ENCODE measurements at places on chromosomes 5 and 9.

- DNase-seq, result no peak
These were observed 150.4 kb downstream of the SNCAIP start for GRCh38 chr5:122462486-122462885.

DNA sequence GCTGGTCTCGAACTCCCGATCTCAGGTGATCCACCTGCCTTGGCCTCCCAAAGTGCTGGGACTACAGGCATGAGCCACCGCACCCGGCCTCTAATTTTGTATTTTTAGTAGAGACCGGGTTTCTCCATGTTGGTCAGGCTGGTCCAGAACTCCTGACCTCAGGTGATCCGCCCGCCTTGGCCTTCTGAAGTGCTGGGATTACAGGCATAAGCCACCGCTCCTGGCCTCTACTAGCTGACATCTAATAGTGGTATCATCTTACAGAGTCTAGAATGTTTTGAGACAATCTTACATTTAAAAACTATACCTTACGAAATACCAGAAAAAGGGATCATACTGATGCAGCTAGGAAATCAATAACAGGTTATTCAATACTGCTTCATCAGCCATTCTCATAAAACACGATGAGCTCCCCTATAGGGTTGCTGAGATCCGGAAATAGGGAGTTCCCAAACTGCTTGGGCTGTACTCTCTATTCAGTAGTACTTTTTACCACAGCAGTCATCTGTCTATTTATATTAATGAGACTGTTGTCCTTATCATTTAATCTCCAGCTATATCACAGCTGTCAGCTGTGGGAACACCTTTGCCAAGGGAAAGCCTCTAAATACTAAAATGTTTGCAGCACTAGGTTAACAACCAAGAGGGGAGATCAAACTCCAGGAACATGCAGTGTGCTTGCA is 8.1 kb upstream of the UBE2D2 start:
- no peak for DNase-seq

GRCh38 chr5:104345222-104346016 is 782.8 kb upstream of the NUDT12 start:
- DNase-seq, result no peak

DNA sequence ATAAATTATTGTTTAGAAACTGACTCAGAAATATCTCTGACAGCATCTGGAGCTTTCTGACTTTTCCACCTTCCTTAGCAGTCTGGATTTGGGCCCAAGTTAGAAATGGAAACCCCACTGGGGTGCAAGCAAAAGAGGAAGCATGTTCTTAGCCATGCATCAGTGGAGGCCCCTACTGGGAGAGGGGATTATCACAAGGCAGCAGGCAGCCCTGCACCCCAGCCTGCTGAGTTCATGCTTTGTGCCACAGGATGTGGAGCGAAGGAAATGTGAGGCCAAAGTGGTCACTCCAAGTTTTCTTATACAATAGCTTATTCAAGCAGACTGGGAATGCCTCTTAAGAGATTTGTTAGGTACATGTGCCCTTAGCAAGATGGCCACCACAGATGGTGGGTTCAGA is 146.5 kb upstream of the TLX3 start:
- DNase-seq, result no peak

DNA sequence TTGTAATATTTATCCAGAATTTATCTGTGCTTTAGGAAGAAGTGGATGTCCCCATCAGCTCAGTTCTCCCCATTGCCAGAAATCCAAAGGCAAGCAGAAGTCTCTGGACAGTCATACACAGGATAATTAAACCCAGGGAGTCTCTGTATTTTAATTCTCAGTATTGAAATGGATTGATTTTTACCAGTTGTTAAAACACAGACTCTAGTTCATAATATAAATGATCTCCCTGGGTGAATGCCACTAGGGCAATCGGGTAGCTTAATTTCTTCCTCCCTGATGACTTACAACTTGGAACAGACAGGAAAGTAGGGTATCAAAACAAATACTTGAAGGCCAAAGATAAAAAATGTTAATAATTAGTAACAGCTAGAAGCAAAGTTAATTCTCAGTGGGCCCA is 66.5 kb upstream of the DAP start:
- DNase-seq, result no peak

DNA sequence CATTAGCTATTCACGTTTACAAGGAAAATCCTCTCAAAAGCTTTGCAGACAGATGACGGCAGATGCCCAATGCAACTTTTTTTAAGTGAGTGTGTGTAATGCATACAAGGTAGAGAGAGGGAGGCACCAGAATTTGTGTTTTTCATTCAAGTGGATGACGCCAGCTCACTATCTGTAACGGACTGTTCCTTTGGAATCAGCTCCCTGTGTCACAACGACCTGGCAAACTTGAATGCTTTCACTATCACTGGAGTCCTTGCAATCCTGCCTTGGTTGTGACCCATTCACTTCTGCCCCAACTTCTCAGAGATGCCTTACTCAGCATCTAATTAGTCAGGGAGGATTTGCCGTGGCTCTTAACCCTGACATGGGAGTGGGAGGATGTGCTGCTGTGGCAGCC is 148.5 kb downstream of the BNC2 start:
- DNase-seq, result no peak

- DNase-seq, result no peak
These were observed 88.0 kb upstream of the SLC12A2 start for GRCh38 chr5:127995556-127995955.

DNA sequence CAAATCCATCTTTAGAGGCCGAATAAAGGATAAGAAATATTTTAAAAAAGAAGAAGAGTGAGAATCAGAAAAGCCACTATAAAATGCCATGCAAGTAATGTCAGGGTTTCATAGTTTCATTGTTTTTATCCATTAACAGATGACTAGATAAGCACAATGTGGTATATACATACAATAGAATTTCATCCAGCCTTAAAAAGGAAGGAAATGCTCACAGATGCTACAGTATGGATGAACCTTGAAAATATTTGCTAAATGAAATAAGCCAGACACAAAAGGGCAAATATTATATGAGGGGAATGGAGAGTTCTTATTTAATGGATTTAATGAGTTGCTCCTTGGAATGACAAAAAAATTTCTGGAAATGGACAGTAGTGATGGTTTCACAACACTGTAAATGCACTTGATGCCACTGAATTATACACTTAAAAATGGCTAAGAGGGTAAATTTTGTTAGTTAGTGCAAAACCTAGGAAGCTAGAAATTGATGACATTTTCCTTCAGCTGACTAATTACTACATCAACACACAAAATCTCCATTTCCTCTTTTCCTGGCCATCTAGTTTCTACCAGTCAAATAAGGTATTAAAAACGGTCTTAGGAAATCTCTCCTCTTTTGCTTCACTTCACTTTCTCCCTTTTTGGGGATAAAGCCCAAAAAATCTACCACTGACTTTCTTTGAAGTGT is 86.6 kb downstream of the GNA14 start:
- no peak for DNase-seq

DNA sequence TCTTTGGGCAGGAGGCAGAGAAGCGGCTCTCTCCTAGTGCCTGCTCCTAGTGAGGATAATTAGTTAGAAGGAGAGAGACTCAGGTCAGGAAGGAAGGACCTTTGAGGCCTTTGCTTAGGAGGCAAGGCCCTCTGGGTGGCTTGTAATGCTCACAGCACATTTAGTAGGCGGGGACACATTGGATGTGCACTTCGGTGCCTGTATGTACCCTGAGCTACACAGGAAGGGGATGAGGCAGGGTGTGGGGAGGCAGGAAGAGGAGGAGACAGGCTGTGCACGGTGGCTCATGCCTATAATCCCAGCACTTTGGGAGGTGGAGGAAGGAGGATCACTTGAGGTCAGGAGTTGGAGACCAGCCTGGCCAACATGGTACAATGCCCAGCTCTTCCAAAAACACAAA is 7.2 kb upstream of the LCN2 start:
- DNase-seq, result no peak

GRCh38 chr9:128361296-128361985 is 9.7 kb upstream of the URM1 start:
- peak; percentile 28 for DNase-seq

GRCh38 chr5:127885176-127885575 is 182.0 kb downstream of the CCDC192 start:
- DNase-seq, result peak; percentile 33

GRCh38 chr9:123763910-123764588 is 165.9 kb downstream of the DENND1A start:
- no peak for DNase-seq

DNA sequence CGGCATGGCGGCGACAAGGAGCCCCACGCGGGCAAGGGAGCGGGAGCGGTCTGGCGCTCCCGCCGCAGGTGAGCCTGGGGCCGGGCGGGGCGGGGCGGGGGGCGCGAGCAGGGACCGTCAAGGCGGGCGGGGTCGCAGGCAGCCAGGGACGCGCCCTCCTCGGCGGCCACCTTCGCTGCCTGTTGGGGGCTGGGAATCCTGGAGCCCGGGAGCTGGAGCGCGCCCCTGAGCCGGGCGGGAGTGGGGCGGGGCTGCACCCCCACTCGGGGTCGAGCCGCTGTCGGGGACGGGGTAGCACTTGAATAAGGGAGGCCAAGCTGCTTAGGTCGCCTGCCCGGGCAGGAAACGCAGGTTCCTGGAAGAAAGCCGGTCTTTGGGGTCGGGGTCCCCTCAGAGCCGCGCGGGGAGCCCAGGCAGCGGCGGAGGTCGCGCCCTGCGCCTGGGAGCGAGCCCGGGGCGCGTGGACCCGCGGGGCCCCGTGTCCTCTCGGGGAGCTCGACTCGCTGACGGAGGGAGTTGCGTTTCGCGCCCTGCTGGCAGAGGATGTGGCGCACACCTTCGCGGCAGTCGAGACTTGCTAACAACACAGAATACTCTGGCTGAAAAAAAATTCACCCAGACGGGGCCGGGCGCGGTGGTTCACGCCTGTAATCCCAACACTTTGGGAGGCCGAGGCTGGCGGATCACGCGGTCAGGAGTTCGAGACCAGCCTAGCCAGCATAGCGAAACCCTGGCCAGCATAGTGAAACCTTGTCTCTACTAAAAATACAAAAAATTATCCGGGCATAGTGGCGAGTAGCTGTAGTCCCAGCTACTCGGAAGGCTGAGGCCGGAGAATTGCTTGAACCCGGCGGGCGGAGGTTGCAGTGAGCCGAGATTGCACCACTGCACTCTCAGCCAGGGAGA is 552 bp downstream of the OTULINL start:
- DNase-seq, result peak; percentile 55

DNA sequence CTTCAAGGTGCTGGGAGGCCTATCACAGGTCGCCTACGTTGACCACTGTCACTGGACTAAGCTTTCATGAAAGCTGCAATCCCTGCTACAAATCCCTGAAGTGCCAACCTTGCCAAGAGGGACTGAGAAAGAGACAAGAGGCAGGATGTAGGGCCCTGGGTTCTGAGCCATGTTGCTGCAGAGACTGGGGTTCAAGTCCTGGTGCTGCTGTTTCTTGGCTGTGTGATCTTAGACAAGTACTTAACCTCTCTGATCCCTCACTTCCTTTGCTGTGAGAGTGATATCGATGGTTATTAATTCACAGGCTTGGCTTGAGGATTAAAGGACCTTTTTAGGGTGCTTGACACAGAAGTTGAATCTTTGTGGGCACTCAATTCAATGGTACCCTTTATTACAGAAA is 15.5 kb downstream of the CSF1R start:
- no peak for DNase-seq

DNA sequence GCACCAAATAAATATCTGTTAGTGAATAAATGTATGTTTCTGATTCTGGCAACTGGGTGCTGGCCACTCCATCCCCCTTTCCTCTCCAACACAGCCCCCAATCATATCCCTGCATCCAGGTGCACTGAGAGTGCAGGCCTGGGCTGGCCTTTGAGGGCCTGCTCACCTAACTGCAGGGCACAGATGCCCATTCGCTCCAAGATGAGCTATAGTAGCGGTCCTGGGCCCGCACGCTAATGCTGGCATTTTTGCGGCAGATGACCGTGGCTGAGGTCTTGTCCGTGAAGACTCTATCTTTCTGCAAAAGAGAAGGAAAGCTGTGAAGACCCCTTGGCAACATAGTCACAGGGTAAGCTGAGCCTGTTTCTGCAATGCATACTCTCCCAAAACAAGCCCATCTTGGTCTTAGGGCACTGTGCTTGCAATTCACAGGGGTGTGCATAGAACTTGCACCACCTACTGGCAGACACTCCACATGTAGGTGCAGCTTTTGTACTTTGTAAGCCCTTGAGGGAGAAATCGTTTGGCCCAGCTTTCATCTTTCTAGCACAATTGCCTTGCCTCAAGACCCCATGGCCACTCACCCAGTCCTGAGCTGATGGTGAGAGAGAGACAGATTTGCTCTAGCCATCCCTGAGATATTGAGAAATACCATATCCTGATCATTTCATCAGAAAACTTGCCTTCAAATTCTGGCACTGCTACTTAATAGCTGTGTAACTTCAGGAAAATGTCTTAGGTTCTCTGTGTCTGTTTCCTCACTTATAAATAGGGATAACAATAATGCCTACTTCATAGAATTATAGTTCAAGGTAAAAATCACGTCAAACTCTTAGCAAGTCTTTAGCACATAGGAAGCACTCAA is 13.5 kb downstream of the IL12B start:
- no peak for DNase-seq

DNA sequence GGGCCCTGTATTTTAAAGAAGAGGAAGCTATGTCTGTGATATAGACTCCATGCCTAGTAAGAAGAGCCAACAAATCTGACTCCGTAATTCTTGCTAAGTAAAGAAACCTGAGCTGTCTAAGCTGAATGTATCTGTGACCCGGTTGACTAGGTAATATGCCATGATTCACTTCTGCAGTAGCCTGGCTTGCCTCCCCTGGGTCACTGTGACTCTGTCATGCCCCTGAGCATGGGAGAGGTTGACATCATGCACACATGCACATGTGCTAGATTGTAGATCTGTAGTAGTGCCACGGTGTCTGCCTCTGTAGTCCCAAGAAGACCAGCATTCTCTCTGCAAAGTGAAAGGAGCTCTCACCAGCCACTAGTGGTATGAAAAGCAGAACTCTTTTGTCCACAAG is 9.1 kb downstream of the SLC22A5 start:
- DNase-seq, result peak; percentile 71

DNA sequence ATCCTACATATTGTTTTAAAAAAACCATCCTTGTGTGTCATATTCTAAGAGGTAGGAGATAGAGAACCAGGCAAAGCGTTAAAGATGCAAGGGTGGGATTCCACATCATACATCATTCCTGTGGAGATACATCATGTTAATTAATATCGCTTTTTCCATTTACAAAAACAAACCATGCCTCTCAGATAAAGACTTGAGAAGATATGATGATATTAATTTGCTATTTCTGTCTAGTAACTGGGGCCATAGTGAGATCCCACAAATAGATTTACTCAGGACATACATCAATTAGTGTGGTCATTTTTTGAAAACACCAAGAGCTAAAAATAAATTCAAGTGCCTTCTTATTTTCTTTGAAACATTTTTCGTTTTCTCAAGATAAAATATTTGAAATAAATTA is 165.4 kb upstream of the TARS1 start:
- DNase-seq, result no peak

GRCh38 chr9:79912318-79913070 is 340.7 kb downstream of the TLE4 start:
- DNase-seq, result no peak

DNA sequence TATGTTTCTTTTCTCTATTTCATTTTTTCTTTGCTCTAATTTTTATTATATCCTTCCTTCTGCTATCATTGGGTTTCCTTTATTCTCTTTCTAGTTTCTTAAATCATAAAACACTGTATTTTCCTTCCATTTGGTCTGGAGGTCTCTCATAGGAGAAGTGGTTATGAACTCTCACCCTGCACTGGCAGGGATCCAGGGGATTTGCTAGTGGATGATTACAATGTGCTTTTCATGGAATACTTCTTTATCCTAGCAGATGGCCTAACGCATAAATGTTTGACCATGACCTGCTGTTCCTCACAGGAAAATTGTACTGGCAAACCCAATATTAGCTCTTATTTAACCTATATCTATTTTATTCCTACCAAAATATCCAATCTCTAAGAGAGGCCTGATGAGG is 31.5 kb upstream of the SGCD start:
- no peak for DNase-seq

- no peak for DNase-seq
These were observed 129.0 kb downstream of the DAB2IP start for GRCh38 chr9:121780177-121781040.

All from NCI-H2029 (cell line).